Kidney (tissue), 22 donors: ENCODE measurements at places on chromosomes 3 and 15.

DNA sequence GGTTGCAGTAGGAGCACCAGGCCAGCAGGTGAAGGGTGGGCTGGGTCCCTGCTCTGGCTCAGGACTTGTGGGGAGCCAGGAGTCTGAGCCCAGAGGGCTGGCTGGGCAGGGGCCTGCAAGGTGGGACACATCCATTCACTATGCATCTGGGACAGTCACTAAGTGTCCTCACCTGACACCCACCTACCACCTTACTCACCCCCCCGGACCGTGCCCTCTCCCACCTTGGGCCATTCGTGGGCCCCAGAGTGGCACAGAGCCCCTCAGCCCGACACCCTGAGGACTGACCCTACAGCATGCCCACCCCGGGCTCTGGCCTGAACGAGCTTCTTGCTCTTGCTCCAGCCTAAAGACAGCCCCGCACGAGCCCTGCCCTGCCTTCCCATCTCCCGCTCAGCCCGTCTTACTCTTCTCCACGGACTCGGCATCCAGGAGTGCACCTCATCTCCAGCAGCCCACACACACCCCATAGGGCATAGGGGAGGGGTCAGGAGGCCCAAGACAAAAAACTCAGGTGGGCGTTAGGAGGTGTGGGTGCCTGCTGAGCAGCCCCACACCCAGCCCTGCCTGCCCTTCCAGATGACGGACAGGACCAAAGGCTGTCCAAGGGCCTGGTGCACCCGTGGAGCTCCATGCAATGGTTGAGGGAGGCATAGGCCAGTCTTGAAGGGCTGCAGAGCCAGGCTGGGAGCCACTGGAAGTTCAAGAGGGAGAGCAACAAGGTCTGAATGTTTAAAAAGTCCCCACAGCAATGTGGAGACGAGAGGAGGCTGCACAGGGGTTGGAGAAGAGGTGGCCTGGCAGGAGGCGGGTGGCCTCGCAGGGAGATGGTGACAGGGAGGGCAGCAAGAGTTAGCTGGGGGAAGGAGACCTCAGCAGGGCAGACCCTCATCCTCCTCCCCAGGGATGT, 27.0 kb downstream of the PTH1R start:
- DNase-seq = no peak

DNA sequence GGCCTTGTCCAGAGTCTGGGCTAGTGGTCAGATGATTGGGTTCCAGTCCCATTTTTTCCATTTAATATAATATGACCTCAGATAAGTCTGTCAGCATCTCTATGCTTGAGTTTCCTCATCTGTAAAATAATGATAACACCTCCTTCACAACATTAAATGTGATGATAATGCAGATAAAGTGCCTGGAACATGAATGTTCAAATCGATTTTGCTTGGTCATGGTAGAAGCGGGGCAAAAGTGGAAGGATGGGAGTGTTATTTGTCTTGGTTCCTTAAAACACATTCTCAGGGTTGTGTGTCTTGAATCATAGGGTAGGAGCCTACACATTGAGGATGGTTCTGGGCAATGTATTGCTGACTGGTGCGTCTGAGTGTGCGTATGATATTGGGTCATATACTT, 16.9 kb downstream of the ARIH2 start:
- DNase-seq = no peak

DNA sequence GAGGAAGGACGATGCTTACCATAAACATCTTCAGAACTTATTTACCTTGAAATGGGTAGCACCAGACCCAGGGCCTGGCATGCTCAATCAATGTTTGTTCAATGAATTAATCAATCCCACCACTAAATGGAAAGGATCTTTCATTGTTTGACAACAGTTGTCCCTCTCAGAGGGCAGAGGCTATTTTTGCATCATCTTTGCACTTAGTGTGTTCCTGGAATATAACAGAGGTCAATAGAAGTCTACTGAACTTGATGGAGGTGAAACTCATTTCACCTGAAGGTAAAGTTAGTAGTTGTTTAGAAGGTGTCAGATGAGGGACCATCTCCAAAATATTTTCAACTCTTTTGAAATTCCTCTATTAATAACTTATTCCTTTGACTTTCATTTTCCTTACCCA, 36.9 kb upstream of the LACTB start:
- no peak for DNase-seq

DNA sequence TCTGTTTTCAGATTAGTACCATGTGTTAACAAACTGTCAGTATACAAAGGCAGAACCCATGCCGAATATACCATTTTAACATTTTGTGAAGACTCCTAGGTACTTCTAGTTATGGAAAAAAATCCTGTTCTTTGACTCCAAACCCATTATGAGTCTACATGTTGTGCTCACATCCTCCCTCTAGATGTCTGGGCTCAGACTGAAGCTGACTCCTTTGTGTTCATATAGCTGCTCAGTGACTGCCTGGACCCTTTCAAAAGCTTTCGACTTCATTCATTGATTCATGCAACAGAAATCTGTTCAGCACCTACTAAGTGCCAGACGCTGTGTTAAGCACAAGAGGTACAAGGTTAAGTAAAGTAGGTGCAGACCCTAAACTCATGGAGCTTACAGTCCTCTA, 60.5 kb downstream of the MEGF11 start:
- DNase-seq = no peak

- DNase-seq = no peak
Measured at GRCh38 chr3:106333911-106334618, 465.3 kb upstream of the CBLB start.

DNA sequence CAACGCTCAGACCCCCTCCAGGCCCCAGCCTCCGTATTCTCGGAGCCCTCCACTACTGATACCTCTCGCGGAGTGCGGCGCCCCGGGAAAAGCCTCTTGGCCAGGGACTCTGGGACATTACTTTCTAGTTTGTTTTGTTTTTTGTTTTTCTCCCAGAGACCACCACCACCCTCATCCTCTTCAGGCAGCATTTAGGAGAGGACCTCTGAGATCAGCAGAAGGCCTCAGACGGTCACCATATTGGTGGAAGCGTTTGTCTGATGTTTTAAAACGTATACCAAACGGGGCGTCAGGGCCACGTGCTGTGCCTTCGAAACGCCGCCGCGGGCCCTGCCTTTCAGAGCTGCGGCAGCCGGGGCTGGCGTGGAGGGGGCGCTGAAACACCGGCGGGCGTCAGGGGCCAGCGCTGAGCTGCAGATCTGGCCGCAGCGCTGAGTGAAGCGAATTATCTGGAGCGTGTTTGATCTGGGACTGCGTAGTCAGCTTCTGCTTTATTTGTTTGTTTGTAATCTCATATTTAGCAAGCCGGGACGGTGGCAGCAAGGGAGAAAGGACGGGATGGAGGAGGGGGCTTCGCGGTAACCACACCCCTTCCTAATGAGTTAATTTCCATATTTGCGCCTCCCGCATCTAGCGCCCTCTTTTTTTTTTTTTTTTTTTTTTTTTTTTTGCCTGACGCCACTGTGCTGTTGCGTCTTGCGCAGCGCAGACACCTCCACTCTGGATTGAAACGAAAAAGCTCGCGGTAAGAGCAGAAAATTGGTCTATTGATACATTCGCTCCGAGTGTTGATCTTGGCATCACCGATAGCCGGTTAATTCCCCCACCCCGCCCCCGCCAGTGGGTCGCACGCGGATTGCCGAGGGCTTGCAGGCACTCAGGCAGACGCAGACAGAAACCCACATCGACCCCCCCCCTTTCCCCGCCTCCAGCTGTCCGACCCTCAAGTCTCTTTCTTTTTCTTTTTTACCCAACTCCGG, 14.9 kb downstream of the SOX2 start:
- peak; percentile 43 for DNase-seq

DNA sequence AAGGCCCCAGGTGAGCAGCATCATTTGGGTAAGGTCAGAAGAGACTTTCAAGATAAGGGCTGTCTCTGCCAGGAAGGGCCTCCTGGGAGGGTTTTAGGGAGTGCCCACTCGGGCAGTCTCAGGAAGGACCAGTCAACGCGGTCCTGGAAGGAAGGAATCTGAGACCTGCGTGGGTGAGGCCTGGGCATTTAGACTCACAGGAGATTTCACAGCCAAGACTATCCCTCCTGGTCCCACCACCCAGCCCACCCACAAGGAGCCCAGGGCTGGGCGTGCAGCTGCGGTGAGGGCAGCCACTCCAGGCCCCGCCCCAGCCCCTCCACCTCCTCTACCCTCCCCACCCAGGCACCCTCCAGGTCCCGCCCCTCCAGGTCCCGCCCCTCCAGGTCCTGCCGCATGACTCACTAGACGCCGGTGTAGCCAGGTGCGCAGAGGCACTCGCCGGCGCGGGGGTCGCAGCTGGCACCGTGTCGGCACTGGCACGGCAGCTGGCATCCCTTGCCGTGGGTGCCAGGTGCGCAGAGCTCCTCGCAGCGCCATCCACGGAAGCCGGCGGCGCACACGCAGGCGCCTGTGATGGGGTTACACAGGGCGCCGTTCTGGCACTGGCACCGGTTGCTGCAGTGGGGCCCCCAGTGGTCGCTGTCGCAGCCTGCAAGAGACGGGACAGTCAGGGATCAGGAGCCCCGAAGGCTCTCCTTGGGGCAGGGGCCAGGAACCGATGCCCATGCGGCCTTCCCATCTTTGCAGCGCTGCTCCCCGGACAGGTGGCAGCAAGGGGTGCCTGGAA, 112.7 kb downstream of the RAB11A start:
- DNase-seq = peak; percentile 72

GRCh38 chr3:182245059-182245458, 533.3 kb downstream of the SOX2 start:
- DNase-seq = no peak

- no peak for DNase-seq
Measured at GRCh38 chr3:24288496-24289236, 206.0 kb downstream of the THRB start.

DNA sequence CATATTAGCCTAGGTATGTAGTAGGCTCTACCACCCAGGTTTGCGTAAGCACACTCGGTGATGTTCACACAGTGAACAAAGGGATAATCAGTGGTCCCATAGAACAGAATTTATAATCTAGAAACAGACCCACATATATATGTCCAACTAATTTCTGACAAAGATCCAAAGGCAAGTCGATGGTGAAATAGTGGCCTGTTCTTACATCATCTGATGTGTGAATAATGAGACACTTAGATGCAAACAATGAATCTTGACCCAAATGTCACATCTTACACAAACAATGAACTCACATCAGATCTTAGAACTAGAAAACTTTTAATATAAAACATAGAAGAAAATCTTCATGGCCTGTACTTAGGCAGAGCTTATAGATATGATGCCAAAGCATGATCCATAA, 17.6 kb upstream of the TM2D3 start:
- DNase-seq = no peak

- peak; percentile 63 for DNase-seq
Measured at GRCh38 chr3:52479877-52480575, 15.1 kb upstream of the STAB1 start.

DNA sequence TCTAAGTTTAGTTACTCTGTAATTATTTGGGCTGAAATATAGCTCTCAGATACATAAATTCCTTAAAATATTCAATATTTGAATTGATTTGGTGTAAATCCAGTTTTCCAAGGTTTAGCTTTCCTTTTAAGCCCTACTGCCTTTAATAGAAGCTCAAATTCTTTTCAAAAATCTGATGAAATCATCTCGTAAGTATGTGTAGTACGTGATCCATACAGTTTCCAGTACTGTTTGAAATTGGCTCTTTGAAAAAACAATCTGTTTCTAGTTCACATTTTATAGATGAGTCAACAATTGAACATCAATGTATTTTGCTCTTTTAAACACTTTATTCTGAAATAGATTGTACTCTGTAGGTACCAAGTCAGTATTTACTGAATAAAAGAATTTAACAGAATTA, 84.2 kb downstream of the LRRC49 start:
- DNase-seq = no peak

- no peak for DNase-seq
Measured at GRCh38 chr3:16928386-16929132, 43.8 kb downstream of the PLCL2 start.

GRCh38 chr15:88568589-88568988, 22.1 kb upstream of the DET1 start:
- DNase-seq = no peak

DNA sequence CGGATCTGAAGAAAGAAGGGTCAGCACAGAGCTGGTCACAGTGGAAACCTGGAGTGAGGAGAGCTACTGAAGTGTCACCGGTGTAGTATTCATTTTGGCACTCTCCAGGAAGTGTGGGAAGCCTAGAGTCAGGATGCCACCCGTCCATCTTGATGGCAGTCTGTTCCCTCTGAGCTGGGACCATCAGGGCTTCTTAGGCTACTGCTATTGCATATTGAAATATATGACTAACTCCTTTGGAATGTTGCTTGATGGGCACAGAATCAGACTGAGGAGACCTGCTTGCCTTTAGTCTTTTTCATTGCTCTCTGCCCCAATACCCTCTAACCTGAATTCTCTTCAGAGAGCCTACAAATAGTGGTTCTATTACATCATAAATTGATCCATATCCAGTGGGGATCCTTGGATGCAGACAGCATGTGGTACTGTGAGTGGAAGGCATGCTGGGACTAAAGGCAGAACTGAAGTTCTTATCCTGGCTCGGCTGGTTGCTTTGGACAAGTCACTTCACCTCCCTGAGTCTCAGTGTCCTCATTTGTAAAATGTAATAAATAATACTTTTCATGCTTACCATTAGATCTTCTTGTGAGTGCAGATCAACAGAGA, 143.5 kb downstream of the PDE8A start:
- DNase-seq = no peak

- DNase-seq = no peak
Measured at GRCh38 chr15:25182098-25182478, 227.3 kb downstream of the SNRPN start.

GRCh38 chr3:37741644-37742043, 120.0 kb upstream of the CTDSPL start:
- peak; percentile 47 for DNase-seq

- DNase-seq = peak; percentile 83
Measured at GRCh38 chr3:127791221-127791913, 30.9 kb downstream of the MGLL start.

DNA sequence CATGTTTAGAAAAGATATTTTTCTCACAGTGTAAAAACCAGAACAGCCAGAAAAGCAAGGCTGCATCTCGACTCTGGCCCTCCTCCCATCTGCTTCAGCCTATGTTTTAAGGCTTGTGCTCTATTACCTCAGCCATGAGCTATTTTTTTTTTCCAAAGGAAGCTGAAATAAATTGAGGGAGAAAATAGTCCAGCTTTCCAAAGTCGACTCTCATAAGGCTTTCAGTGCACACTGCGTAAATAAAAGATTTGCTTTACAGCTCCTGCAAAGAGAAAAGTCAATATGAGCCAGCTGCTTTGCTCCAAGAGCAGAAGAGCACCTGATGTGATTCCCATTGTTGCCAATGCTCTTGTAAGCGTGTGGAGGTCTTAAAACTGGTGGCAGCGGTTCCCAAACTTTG, 26.7 kb downstream of the SCG3 start:
- DNase-seq = peak; percentile 20

- no peak for DNase-seq
Measured at GRCh38 chr3:4270720-4271119, 32.4 kb upstream of the SETMAR start.

GRCh38 chr3:73298243-73299183, 237.1 kb downstream of the EBLN2 start:
- peak; percentile 73 for DNase-seq
